IPS DF 6.9 (cell line): ENCODE measurements at places on chromosomes 7 and 10.

GRCh38 chr10:97759158-97759887 is 12.5 kb downstream of the SFRP5 start:
- DNase-seq = peak; percentile 84

GRCh38 chr7:56079450-56080185 is 13.1 kb downstream of the PHKG1 start:
- DNase-seq = no peak

- no peak for DNase-seq
Measured at GRCh38 chr7:55571511-55572377, 558 bp downstream of the VOPP1 start.

DNA sequence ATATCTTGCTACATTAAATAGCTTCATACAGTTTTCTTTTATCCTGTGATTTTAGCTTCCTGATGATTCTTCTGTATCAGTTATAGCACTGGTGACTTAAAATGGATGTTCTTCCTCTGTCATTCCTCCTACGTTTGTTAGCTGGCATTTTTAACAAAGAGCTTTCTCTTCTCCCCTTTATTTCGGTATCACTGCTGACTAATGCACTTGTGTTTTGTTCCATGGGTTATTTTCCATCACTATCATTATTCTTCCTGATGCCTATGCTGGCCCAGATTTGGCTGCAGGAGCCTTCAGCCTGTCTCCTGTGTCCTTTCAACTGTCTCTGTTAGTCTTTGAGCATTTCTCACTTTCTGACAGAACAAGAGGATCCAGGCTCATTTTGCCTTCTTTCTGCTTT is 13.1 kb downstream of the BMS1 start:
- DNase-seq = no peak

GRCh38 chr10:76031769-76032699 is 600.6 kb downstream of the LRMDA start:
- no peak for DNase-seq
